AML-193 (cell line): ENCODE measurements at places on chromosomes 6 and 20.

- no peak for DNase-seq
These were observed 110.3 kb downstream of the CDC5L start for GRCh38 chr6:44497807-44498206.

GRCh38 chr6:33288141-33288920 lies 708 bp downstream of the WDR46 start:
- no peak for DNase-seq

DNA sequence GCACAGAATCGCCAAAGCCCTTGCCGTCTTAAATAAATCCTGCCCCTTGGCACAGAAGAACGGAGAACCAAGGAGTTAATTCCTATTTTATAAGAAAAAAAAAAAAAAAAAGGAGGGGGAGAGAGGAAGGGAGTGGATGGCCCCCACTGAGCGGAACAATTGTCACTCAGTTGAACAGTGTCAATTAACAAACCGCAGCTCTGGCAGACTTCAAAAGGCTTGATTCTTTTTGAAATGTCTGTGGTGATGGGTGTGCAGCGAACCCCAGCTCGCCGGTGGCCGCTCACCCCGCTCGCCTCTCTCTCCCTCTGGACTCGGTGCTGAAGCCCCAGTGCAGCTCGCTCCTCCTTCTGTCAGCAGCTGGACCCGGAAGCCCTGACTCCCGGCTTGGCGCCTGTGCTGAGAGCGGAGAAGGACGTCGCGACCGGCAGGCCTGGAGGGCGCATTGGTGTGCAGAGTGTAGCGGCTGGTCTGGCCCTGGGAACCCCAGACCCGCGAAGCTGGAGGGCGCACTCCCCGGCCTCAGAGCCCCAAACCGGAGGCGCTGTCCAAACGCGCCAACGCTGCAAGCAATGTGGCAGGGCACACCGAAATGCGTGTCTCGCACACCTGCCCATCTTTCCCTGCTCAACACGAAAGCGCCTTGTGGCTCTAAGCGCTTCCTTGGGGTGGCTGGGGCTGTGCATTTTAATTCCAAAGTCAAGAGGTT lies 3.4 kb downstream of the LINC00237 start:
- no peak for DNase-seq

- no peak for DNase-seq
These were observed 41.0 kb downstream of the ANGPT4 start for GRCh38 chr20:875115-875514.

- DNase-seq: no peak
These were observed 879.7 kb upstream of the GJE1 start for GRCh38 chr6:141252828-141253608.

DNA sequence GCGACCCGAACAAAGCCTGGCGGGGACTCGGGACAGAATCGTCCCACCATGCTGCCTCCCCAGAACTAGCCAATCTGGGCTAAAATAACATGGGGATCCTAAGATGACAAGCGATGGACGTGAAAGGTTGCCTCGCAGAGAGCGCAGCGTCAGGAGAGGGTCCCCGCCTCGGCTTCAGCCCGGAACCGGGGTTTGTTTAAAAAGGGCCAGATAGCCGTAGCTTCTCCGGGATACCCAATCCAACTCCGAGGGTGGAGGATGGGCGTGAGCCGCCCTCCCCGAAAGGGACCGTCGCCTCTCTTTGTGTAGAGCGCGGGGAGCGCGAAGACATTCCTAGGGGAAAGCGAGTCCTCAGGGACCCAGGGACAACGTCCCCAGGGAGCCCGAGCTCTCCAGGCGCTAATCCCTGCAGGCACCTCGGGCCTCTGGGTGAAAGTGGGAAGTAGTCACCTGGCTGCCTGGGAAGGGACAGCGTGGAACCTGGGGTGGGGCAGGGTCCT lies 643 bp downstream of the CD24 start:
- no peak for DNase-seq

DNA sequence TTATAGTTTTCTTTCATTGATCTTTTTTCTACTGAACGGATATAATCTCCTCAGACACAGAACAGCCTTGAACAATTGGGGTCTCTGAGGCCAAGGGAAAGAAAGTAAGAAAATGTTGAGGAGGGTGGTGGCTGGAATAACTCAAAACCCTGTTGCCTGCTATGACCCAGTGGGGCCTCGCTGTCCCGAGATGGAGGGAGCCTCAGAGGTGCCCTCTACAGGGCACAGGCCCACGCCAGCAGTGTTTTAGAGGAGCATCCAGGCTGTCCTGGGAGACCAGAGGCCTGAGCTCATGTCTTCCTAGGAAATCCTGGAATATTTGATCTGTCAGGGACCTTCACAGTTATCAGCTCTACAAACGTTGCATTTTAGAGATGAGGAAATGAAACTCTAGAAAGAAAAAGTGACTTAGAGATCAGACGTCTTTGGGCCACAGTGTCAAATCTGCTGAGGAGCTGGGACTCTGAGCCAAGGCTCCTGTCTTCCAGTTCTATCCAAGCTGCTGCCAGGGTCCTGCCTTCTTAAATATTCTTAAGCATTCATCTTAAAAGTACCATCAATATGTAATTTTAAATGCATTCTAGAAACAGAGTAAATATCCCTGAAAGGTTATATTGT lies 26.3 kb downstream of the ALDH5A1 start:
- DNase-seq: peak; percentile 50

GRCh38 chr20:5864873-5865587 lies 85.3 kb downstream of the TRMT6 start:
- peak; percentile 46 for DNase-seq

- no peak for DNase-seq
These were observed 13.5 kb upstream of the ZNF391 start for GRCh38 chr6:27374824-27375612.

DNA sequence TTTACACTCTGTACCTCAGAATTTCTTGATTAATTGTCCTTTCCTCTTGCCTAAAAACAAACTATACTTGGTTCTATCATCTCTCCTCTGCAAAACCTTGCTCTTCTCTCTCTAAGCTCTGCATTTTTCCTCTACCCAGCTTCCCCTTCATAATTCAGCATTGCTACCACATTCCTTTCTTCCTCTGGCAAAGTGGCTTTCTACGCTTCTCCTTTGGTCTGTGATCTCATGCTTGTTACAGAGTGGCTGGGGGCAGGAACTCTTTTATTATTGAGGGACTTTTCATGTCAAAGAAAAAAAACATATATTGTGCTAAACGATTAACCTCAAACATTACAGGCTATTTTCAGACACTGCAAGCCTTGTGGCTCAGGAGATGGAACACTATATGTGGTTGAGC lies 333.3 kb upstream of the KCNQ5 start:
- no peak for DNase-seq

DNA sequence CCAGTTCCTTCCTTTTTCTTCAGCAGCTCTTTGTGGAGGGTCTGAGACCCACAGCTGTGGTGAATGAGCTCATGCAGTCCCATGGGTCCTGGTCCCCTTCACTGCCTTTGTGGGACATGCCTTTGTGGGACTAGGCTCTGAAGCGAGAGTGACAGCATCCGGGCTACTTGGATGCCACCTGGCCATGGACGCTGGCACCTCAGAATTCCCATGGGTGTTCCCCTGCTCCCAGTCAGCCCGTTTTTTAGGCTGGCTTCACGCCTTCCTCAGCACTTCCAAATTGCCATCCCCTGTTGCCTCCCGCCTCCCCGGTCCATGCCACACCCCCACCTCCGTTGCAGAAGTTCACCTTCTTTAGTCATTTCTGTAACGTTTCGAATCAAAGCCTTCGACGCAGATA lies 45.1 kb downstream of the RAMACL start:
- no peak for DNase-seq

- DNase-seq: no peak
These were observed 6.2 kb downstream of the NPBWR2 start for GRCh38 chr20:64100946-64101688.

- DNase-seq: no peak
These were observed 801 bp downstream of the CCDC28A start for GRCh38 chr6:138774370-138774769.

DNA sequence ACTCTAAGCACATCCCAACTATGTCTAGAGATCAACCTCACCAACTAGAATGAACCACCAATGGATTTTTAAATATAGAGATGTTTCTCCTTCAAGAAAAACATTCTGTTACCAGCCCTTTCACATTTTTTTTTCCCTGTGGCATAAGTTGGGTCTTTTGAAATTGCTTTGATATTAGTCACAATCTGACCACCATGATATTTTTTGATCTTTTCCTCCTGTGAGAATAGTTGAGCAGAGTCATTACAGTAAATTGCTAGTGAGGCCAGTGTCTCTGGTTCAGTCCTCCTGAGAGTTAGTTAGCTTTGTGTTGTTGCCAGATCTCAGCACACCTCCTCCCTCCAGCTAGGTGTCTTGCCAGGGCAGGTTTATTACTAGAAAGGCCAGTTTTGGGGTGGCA lies 79.7 kb upstream of the MYLIP start:
- no peak for DNase-seq

GRCh38 chr6:17910189-17910588 lies 77.2 kb downstream of the KIF13A start:
- no peak for DNase-seq

GRCh38 chr20:2873747-2874041 lies 413 bp downstream of the PTPRA start:
- DNase-seq: no peak

- DNase-seq: no peak
These were observed 394.4 kb upstream of the ADGRB3 start for GRCh38 chr6:68240726-68241125.

- no peak for DNase-seq
These were observed 80.6 kb downstream of the PHF3 start for GRCh38 chr6:63716169-63716568.

DNA sequence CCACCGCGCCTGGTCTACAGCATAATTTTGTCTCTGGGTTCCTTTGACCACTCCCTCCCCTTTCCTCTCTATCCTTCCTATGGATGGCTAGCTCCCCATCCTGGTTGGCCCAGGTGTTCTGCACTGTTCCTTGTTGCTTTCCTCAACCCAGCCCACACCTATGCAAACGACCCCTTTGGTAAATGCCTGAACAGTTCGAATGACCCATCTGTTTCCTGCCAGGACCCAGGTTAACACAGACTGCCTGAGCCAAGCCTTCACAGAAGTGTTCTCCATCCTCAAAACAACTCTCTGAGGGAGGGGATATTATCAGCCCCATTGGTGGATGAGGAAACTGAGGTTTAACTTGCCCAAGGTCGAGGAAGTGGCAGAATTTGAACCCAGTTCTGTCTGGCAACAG lies 44.8 kb upstream of the CCDC167 start:
- DNase-seq: no peak

- DNase-seq: no peak
These were observed 162.8 kb upstream of the RSPO3 start for GRCh38 chr6:126955621-126956020.

DNA sequence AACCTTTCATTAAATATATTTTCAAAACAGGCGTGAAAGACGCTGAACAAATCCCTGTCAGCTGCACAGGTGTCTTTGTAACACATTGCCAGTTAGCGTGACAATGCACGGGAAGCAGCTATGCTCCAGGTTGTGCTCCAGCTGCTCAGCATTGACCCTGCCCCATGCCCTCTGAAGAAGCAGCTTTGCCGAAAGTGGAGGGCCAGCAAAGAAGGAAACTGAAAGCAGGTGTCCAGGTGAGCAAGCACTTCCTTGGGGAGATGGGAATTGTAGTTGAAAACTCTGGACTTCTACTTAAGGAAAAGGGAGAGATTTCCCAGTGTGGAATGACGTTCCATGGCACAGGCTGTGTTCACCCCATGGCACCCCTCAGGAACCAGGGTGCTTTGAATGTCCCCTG lies 125.7 kb downstream of the TTLL2 start:
- DNase-seq: no peak

- DNase-seq: no peak
These were observed 6.2 kb downstream of the DUSP22 start for GRCh38 chr6:298233-299103.

- DNase-seq: peak; percentile 74
These were observed 2.8 kb downstream of the SIRPA start for GRCh38 chr20:1897965-1898464.

DNA sequence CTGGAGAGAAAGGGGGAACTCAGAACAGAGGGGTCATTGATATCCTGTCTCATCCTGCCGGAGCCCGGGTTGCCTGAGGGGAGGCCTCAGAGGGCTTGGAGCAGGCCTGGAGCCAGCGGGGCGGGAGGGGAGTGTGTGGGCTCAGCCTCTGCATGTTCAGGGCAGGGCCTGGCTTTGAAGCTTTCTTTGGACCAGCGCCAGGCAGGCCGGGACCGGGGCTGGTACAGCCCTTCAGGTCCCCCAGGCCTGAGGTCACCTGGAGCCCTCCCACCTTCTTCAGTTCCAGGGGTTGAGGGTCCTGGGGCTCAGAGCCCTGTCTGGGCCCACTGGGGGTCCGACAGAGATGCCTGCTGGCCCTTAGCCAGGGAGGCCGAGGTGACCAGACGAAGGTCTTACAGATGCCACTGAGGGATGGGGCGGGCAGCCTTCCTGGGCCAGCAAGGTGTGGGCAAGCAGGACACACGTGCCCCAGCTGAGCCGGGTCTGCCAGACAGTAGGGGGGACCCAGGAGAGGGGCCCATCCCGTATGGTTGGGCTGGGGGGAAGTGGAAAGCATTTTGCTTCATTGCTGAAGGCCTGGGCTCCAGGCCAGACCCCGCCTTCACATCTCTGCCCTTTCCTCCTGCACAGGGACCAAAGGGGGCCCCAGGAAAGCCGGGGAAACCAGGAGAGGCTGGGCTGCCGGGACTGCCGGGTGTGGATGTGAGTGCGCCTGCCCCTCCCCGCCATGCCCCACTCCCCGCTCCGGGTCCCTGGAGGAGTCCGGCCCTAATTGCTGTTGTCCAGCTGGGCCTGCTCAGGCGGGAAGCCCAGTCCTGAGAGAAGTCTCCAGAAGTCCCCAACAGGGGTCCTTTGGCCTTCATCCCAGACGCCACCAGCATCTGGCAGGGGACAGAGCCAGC lies 2.0 kb downstream of the COL9A3 start:
- DNase-seq: no peak

GRCh38 chr6:56720882-56721281 lies 78.2 kb upstream of the DST start:
- no peak for DNase-seq

- peak; percentile 30 for DNase-seq
These were observed 653 bp downstream of the LMBRD1 start for GRCh38 chr6:69796073-69796641.

DNA sequence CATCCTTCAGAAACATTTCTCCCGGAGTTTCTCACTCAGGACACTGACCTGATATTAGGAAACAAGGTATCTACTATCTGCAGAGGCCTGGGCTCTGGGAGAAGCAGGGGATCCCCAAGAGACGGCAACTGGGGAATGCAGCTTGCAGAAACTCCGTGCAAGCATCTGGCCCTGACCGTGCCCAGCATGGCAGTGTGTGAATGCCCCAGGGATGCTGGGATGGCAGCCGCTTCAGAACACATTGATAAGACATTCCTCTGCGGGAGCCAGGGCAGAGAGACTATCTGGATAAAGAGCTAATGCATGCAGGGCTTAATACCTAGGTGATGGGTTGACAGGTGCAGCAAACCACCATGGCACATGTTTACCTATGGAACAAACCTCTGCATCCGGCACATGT lies 55.4 kb downstream of the NFATC2 start:
- no peak for DNase-seq

GRCh38 chr20:33443006-33443511 lies 504 bp downstream of the SNTA1 start:
- no peak for DNase-seq

GRCh38 chr6:136553166-136553787 lies 3.1 kb upstream of the MAP7 start:
- no peak for DNase-seq

- no peak for DNase-seq
These were observed 637 bp downstream of the TRPC4AP start for GRCh38 chr20:35091816-35092523.

GRCh38 chr6:33024521-33024920 lies 15.1 kb upstream of the HLA-DOA start:
- DNase-seq: no peak

- DNase-seq: no peak
These were observed 24.7 kb downstream of the MYT1 start for GRCh38 chr20:64188682-64189529.

- DNase-seq: peak; percentile 22
These were observed 58.2 kb downstream of the DNAH8 start for GRCh38 chr6:38773338-38773737.
